ENCODE measurements at places on chromosomes 4 and X. TPM values are rescaled to one million over a fixed set of nuclear protein-coding genes. Genes with fewer than 3 reads are reported as not detected.
A peak's percentile ranks its signal among the peaks of the same experiment; 100 is the strongest.

Gene HSD17B13
- total RNA-seq: not detected

Gene POU4F2
- not detected for total RNA-seq

DNA sequence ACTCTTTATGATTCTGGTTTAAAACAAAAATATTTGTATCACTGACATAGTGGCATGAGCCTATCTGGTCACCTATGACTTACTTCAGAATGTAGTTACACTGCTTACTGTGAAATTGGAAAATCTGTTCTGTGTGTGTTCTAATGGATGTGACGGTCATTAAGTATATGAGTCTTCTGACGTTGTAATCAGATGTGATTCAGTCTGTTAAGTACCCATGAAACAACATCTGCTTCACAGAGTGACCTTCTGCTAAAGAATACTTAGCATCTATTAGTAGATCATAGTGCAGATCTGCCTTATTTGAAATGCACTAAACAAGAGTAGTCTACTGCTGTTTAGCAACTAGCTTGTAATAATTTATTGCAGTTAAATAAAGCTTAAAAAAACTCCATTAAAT, 317.1 kb downstream of the DCTD start:
- DNase-seq: no peak

DNA sequence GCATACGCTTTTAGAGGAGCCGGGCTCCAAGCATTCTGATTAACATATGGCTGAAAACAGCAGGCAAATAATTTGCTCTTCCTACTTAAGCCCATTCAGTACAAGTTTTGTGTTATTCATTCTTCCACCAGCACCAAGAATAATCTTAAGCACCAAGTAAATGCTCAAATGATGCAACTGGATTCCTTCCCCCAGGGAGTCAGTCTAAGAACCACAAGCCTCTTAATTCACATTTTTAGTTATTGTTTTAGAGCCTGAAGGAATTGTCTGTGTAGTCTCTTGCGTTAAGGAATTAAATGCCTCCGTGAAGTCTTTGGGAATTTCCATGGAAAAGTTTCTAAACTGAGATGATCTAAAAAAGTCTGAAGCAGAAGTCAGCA, 61.5 kb upstream of the MAGEB2 start:
- DNase-seq: no peak

DNA sequence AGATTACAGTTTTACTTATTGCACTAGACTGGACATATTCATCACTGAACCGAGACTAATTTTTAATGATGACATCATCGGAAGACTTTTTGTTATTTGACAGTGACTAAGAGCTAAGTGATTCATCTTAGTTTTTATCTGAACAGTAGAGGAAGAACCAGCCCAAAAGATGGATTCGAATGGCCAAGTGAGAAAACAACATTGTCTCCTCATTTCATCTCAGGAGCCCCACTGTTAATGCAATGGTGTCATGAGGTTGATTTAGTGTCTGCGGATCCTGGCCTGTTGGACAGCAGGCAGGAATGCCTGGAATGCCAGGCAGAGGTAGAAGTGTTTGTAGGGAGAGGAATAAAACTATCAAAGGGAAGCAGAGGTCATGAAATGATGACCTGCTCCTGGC, 37.8 kb upstream of the HPF1 start:
- peak; percentile 22 for DNase-seq

Gene FGFR3
- 0.45 TPM for total RNA-seq

- peak; percentile 2 for DNase-seq
Measured at GRCh38 chr4:31548823-31549222, 828.7 kb downstream of the PCDH7 start.

DNA sequence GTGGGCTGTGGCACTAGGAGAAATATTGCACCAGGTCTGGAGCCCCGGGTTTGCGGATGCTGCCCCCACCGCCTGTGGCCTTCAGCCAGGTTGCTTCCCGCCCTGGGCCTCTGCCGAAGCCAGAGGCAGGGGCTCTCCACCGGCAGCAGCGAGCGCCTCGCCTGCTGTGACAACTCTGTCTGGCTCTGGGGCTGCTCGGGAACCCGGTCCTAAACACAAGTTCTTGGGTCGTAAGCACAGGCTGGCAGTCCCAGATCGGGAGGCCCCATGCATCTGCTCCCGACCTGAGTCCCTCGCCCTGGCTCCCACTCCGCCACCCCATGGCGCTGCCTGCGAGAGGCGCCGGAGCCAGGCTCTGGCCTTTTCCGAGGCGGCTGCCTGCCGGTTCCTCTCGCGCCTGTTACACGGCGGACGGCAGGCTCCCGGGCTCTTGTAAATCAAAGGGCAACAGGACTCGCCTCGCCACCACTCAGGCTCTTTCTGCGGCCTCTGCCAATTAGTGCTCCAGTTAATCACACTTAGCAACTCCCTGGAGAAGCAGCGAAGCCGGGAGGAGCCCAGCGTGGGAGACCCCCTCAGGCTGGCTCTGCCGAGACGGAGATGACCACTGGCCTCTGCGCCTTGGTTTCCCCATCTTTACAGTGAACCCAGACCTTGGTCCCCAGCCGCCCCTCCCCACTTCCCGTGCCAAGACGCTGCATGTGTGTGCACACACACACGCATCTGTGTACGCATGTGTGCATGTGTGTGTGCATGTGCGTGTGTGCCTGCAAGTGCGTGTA, 109.2 kb downstream of the DCTD start:
- DNase-seq: no peak

Gene VSIG1
- not detected for total RNA-seq

All from fibroblast of the aortic adventitia (primary cell).